ENCODE measurements at places on chromosomes 1 and 21. TPM values are rescaled to one million over a fixed set of nuclear protein-coding genes. Genes with fewer than 3 reads are reported as not detected.
A peak's percentile ranks its signal among the peaks of the same experiment; 100 is the strongest.

DNA sequence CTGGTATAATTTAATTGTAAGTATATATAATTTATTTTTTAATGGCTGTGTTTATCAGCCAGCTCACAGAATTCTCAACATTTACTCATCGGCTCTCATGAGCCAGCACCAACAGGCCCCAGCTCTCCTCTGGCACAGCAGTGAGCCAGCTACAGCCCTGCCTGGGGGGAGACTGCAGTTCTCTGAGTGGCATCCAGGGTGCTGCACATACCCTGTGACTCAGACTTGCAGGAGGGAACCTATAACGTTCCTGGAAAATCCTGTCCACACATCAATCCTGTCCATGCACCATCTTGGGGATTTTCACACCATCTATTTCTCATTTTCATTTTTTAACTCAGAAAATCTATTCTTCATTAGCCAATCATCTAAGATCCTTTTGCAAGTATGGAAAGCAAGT, 36.5 kb downstream of the FHAD1 start:
- DNase-seq, result no peak

DNA sequence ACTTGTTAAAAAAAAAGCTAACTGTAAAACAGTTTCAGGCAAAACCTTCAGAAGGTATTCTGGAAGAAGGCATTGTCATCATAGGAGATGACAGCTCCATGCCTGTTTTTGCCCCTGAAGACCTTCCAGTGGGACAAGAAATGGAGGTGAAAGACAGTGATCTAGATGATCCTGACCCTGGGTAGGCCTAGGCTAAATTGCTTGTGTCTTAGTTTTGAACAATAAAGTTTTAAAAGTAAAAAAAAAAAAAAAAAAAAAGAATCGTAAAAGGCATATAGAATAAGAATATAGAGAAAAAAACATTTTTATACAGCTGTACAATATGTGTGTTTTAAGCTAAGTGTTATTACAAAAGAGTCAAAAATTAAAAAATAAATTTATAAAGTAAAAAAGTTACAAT, 106.6 kb upstream of the PLXNA2 start:
- no peak for DNase-seq

ABCG1 gene
- total RNA-seq, result 37.8 TPM

MNDA gene
- total RNA-seq, result not detected

- no peak for DNase-seq
Observed at GRCh38 chr1:228265167-228265566, 57.3 kb downstream of the OBSCN start.

DNA sequence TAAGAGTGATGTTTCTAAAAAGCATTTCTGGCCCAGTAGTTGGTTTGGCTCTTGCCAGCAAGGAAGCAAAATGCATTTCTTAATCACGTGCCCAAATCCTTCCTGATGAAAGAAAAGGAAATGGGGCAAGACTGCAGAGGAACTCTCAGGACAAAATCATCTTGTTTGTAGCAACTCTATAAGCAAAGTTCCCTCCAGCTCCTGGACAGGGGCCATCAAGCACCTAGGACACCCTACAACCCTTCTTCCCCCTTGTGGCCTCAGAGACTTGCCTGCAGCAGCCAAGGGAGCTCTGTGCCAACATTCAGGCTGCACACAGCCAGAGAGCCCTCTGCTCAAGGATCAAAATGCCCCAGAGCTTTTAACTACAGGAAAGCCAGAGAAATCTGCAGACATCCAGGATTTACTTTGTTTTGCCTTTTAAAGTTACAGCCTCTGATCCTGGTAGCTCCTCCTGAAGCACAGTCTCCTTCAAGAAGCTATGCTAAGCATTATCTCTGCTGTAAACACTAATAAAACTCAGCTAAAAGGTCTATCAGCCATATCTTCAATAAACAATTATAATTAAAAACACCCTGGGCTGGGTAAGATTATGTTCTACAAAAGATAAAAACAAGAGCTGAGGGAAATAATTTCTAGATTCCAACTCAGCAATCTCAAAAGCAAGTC, 105.0 kb downstream of the KIAA0319L start:
- DNase-seq, result peak; percentile 36

- DNase-seq, result no peak
Observed at GRCh38 chr1:206786212-206786886, 14.1 kb upstream of the IL10 start.

GRCh38 chr21:16086121-16086520, 356.3 kb downstream of the USP25 start:
- DNase-seq, result no peak

DNA sequence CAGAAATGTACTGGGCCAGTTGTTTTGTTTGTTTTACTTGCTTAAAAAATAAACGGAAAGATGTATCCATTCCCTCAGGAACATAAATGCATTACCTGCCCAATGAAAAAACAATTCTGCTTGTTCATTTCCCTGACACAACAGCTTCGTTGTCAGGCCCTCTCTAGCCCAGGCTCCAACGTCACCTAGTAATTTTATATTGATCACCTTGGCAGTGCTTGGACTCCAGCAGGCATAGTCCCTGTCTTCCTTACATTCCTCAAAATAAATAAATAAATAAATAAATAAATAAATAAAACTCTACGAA, 1.2 kb downstream of the CEP170 start:
- no peak for DNase-seq

RRP1B gene
- total RNA-seq, result 44.8 TPM

PADI2 gene
- not detected for total RNA-seq

GRCh38 chr1:37995751-37996345, 6.0 kb upstream of the SF3A3 start:
- no peak for DNase-seq

DNA sequence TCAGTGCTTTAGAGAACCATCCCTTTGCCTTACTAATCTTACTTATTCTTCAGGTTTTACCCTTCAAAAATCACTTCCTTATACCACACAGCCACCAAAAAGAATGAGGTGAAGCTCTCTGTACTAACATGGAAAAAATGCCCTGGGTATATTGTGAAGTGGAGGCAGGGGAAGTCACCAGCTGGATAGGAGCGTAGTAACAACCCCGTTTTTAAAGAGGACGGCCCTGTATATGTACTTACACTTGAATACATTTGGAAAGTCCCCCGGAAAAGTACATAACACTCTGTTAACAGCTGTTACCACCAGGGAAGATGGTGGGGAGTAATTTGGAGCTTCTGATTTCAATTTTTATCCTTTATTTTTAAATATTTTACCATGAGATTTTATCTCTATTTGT, 28.2 kb upstream of the KHDRBS1 start:
- no peak for DNase-seq

RAB29 gene
- 40.6 TPM for total RNA-seq

ZBTB8B gene
- total RNA-seq, result 0.07 TPM

DNA sequence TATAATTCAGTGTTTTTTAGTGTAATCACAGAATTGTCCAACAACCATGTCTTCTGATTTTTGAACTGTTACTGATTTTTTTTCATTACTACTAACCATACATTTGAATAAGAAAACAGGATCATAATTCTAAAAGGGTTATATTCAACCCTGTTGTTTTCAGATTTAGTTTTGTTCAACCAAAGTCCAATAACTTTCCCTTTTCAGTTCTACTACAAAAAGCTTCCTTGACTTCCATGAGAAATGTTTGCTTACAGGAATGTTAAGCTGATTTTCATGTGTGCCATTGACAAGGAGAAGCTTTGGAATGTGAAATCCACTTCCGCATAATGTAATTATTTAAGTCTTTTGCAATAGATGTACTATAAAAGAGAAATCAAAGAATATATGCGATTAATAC, 72.0 kb upstream of the ZNF326 start:
- DNase-seq, result no peak

DNA sequence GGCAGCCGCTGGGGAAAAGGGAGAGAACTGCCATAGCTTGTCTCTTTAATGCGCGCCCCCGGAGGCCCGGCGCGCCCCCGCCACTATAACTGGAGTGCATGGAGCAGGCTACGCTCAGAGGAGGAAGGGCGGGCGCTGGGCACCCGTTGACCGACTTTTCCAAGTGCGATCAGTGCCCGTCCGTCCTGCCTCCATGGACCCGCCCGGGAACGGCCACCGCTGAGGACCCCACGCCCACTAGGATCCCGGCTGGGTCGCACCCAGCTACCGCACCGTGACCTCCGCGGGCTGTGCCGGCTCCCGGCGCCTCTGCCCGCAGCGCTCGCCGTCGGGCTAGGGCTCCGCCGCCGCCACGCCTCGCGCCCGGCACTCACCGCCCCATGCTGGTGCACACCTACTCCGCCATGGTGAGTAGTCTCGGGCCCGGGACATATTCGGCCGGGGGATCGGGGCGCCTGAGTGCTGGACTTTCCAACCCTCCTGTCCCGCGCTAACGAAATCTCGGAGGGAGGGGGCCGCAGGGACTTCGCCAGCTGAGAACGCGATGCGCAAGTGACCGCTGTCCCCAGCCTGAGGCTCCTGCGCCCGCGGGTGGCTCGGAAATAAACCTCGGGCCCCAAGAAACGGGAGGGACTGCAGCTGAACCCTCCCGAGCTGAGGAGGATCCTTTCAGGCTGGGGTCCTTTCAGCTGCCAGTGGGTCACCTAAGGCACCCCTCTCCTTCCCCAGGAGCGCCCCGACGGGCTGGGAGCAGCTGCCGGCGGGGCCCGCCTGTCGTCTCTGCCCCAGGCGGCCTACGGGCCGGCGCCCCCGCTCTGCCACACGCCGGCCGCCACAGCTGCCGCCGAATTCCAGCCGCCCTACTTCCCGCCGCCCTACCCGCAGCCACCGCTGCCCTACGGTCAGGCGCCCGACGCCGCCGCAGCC, at the start of gene TFAP2E:
TSS of gene TFAP2E (plus strand) at position 117 of the 927 bp plus-strand sequence. CDS start at position 381, 264 bp downstream.
- no peak for DNase-seq

DNA sequence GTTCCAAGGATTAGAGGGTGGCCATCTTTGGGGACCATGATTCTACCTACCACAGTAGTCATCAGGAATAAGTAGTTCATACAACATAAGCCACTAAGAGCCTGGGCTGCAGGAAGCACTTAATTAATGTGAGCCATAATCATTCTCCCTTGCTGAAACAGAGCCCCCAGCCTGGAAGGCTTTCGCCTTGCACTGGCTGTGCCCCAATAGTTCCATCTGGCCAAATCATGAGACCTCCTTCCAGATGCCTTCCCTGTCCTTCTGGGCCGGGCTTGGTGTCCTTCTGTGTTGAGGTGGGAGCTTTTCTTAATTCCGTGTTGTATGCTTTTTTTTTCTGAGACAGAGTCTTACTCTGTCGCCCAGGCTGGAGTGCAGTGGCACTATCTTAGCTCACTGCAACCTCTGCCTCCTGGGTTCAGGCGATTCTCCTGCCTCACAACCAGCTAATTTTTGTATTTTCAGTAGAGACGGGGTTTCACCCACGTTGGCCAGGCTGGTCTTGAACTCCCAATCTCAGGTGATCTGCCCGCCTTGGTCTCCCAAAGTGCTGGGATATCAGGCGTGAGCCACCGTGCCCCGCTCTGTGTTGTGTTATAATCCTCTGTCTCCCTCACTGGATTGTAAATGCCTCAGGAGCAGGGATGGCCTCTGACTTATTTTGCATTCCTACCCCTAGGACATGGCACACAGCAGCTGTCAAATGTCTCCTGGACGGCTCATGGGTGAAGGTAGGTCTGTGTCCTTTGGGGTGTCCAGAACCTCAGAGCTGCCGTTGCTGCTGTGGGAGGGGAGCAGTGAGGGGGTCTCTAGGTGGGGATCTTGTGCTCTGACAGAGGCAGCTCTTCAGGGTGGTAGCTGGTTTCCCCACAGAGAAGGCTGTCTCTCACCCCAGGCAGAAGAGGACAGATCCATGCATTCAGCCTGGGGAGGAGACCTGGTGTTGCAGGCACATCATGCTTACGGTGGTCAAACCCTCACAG, 10.1 kb downstream of the GNG4 start:
- DNase-seq, result no peak

HRNR gene
- not detected for total RNA-seq

DNA sequence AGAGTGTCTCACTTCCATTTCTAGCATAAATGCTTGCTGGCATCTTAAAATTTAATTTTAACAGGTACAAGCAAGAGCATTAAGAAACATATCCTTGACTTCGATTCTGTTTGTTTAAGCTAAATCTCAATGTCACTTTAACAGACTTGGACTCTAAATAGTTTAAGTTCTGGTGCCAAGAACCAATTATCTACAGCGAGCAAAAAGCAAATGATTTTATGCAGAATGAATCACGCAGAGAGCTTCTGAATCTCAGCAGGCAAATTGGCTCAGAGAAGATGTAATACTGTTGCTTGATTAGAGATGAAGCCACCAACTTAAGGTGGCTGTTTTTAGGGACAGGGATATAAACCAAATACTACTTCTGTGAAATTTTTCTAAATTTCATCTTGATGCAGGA, 117.0 kb upstream of the PLD5 start:
- no peak for DNase-seq

DNA sequence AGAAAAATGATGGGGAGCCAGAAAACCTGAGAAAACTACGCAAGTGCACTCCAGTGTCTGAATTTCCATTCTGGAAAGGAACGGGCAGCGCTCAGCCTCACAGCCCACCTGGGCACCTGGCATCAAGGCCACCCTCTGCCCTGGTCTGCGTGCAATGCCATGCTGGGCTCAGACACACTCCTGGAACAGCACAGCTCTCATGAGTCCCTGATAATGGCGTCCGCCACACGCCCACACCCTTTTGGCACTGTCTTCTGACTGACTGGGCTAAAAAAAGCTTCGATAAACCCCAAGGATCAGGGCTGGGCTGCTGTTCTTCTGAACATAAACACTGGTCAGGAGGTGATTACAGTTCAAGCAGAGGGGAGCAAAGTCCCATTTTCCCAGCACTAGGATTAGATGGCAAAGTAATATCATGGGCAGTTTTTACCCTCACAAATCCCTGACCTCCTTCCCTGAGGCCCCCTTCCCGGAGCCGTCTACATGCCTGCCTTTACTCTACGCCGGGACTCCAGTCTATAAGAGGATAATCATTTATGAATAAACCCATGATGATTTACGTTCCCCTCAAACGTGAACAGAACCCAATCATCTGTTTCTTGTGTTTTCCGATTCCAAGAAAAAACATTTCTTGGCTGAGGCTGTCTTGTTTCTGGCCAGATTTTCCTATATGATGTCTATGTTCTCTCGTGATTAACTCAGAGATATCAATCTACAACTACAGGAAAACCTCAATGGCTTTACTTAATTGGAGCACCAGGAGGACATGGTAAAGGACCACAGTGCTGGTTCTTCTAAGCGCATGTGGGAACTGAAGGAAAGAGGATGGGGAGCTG, 22.6 kb downstream of the RCAN1 start:
- DNase-seq, result no peak

STUM gene
- total RNA-seq, result not detected
